ENCODE measurements at places on chromosomes 4 and X. TPM values are rescaled to one million over a fixed set of nuclear protein-coding genes. Genes with fewer than 3 reads are reported as not detected.

GRCh38 chr4:116942315-116942714 lies 143.1 kb downstream of the TRAM1L1 start:
- no peak for DNase-seq

GRCh38 chr4:2924765-2925301 lies 38.4 kb downstream of the NOP14 start:
- DNase-seq = peak; percentile 29

GRCh38 chr4:122512430-122512829 lies 55.9 kb upstream of the IL2 start:
- DNase-seq = no peak

GABRQ gene
- polyA plus RNA-seq = not detected

DNA sequence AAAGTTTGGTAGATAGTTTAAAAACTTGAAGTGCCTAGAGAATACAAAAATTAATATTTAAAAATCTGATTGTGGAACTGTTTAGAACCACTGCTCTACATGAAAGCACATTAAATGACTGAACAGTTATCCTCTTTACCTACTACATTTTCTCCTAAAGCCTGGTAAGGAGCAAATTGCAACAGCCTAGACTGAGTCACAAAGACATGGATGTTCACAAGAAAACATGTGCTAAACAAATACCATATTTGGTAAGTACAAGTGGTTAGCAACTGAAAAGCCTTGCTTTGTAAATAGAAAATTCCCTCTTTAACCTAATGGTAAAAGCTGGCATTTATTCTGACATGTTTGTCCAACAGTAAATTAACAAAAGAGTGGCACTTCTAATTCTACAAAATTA lies 203.1 kb downstream of the FBXO8 start:
- DNase-seq = no peak

- no peak for DNase-seq
Observed at GRCh38 chr4:107131295-107131694, 95.2 kb upstream of the DKK2 start.

DNA sequence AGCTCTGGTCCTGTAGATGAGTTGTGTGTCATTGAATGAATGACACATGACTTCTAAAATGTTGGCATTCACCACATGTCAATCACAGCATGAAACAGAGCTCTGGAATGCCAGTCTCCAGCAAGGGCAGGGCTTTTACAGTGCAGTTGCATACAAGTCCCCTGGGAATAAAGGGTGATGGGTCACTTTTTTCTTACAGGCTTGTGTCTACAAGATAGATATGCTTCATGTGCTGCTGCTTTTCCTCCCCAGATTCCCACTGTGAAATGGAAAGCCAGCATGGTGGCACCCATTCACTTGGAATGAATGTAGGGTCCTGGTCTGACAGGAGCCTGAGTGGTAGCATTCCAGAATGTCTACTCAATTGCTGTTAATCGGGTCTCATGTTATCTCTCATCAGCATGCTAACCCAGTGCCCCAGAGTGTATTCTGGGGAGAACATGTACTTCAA lies 159.1 kb upstream of the KIT start:
- DNase-seq = no peak

- DNase-seq = no peak
Observed at GRCh38 chr4:85474356-85474755, 594 bp upstream of the ARHGAP24 start.

- no peak for DNase-seq
Observed at GRCh38 chr4:13851085-13851940, 223.8 kb upstream of the BOD1L1 start.

DNA sequence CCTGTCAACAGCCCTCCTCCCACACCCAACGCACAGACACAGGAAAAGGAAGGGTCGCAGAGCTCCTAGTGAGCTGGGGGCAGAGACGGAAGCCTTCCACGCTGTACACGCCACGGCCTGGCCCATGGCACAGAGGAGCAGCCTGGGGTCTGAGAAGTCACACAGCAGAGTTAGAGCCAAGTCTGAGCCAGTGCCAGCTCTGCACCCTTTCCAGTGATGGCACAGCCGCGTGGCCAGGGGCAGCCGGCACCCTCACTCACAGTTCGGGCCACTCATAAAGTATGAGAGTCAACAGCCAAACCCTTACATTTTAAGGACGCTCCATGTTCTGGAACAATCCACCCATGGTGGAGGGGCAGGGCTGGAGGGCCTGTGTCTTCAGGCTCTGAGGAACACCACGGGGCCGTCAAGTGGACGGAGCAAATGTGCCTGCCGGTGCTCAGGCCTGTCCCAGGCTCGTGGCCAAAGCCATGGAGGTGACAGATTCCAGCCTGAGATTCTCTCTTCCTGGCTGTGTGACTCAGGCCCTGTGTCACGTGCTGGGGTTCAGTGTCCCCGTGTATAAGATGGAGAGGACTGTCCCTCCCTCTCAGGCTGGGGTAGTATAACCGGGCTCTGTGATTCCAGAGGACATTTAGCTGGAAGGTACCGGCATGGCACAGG lies 91.2 kb downstream of the ABLIM2 start:
- DNase-seq = no peak

PDK3 gene
- 48.3 TPM for polyA plus RNA-seq

DNA sequence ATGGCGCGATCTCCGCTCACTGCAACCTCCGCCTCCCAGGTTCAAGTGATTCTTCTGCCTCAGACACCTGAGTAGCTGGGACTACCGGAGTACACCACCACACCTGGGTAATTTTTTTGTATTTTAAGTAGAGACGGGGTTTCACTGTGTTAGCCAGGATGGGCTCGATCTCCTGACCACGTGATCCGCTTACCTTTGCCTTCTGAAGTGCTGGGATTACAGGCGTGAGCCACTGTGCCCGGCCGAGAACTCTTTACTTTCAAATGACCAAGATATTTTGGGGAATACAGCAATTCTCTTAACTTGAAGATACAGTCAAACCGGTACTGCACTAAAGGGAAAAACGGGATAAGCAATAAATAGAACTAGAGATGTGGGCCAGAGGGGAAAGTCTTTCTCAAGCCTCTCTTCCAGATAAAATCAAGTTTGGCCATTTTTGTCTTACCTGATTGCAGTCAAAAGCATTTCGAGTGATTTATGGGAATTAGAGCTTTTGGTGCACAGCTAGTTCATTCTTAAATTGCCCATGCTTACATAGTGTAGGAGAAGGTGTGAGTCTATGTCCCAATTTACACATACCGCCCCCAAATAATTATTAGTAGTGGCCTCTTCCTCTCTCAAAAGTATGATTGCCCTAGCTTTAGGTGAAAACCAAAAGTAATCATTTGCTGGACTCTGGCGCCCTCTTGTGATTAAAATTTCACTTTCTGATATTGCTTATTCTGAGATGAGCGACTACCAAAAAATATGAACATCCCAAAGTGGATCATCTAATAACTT lies 53.2 kb upstream of the ABCG2 start:
- DNase-seq = peak; percentile 28

PRSS12 gene
- polyA plus RNA-seq = not detected

- DNase-seq = no peak
Observed at GRCh38 chr4:1682860-1683259, 1.3 kb downstream of the FAM53A start.

DNA sequence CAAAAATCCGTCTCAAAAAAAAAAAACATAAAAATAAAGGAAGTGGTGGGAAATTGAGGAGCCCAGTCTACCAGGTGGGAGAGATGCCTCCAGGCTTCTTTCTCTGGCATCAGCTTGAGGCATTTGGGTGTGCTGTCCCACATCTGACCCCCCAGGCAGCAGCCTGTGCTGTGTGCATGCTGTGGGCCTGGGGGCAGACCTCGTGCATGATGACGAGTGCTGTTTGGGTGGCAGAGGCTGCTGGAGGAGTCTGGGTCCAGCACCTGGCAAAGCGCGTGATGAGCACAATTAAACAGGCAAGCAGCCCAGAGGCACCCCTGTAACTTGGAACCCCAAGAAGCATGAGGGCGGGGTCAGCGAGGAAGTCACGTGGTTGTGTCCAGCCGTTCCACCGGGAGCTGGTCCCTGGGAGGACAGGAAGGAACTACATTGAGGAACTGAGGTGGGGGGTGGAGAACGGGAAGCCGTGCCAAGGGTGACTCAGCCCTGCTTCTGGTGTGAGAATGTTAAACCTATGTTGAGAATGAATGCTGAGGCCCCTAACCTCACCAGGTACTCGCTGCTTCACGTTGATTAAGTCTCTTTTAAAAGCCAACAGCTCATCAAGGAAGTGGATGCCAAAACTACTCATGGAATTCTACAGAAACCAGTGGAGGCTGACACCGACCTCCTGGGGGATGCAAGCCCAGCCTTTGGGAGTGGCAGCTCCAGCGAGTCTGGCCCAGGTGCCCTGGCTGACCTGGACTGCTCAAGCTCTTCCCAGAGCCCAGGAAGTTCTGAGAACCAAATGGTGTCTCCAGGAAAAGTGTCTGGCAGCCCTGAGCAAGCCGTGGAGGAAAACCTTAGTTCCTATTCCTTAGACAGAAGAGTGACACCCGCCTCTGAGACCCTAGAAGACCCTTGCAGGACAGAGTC lies 6.1 kb downstream of the TACC3 start:
- peak; percentile 41 for DNase-seq

DNA sequence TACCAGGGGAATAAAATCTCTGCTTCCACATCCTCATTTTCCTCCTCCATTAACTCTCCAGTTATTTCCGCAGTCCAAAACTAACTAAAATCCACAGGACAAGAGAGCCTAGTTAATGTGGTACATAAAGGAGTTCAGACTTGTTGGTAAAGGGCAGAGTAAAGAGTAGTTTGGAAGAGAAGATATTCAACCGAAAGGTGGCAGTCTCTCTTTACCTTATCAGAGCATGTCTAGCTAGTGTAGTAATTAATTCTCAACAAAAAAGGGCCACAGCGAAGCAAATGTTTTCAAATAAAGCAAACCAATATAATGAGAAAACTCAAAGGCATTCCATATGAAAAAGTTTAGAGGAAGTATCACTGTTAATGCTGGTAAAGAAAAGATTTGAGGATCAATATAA lies 286.5 kb downstream of the GLUD2 start:
- DNase-seq = no peak

ALAS2 gene
- not detected for polyA plus RNA-seq

- no peak for DNase-seq
Observed at GRCh38 chrX:13285693-13286092, 34.2 kb downstream of the ATXN3L start.

FGF16 gene
- polyA plus RNA-seq = not detected

EMCN gene
- not detected for polyA plus RNA-seq

GRCh38 chr4:8053688-8054449 lies 104.7 kb downstream of the ABLIM2 start:
- no peak for DNase-seq

MAOA gene
- 4.4 TPM for polyA plus RNA-seq

DTHD1 gene
- 5.9 TPM for polyA plus RNA-seq

TLR6 gene
- 1.3 TPM for polyA plus RNA-seq

DNA sequence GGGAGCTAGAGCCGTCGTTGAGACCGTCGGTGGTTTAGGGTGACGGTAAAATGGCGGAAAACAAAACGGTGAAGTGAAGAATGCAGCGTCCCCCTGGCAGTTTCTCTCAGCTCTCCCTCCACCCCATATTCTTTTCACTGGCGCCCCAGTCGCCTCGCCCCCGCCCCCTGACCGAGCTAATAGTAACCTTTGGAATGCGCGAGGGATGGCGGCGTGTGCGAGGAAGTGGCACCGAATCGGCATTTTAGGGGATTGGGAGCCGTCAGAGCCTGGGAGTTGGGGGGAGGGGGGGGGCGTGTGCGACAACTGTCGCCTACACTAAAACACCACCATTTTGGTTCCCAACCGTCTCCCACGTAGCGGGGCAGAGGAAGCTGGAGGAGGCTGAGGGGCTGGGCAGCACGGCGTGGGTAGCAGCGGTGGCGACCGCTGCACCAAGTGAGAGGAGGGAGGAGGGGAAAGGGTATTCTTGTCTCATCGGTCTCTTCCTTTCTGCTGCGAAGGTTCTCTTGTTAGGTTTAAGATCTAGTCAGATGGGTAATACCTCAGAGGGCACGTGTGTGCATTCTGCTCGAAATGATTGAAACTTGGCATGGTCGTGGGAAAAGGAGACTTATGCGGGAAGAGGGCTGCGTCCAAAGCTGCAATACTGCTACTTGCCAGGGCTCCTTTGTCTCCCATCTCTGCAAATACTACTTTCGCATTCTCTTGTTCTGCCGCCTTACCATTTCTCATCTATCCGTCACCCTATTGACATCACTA lies 840 bp downstream of the ZNF711 start:
- DNase-seq = no peak

SLIT2 gene
- polyA plus RNA-seq = not detected

DRD5 gene
- polyA plus RNA-seq = not detected

DNA sequence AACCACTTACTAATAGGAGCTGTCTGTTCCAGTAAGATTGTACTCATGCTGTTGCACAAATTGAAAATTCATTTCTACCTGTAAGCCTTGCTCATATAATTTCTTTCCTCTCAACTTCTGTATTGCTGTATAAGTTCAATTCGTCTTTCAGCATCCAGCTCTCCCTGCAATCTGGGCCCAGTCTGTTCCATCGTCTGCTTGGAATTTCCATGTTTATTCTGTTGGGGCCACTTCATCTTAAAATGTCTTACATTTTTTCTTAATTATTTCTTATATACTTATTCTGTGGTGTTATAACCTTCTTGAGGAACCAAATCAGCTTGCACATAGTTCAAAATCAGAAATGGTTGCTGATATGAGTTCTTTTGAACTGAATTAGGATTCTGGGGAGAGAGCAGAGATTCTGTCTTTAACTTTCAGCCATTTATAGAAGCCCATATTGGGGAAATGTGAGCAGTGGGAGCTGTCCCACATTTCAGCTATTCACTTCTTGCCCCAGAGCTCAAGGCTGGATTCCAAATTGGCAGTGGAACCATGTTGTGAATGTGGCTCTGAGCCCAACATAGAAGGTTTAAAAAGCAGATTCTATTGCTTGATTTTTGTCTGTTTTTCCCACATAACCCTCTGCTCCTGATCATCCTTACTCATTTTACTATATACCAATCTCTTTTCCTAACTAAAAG lies 291.9 kb downstream of the BMPR1B start:
- DNase-seq = no peak

CSAG2 gene
- not detected for polyA plus RNA-seq

- no peak for DNase-seq
Observed at GRCh38 chr4:121693886-121694285, 2.9 kb downstream of the ANXA5 start.

P2RY4 gene
- polyA plus RNA-seq = not detected

DNA sequence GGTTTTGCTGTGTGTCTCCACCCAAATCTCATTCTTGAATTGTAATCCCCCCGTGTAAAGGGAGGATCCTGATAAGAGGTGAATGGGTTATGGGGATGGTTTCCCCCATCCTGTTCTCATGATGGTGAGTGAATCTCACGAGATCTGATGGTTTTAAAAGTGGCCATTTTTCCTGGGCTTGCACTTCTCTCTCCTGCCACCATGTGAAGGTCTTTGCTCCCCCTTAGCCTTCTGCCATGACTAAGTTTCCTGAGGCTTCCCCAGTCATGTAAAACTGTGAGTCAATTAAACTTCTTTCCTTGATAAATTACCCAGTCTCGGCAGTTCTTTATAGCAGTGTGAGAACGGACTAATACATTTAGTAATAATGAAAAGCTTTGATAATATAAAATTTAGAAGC lies 46.9 kb downstream of the ANTXR2 start:
- no peak for DNase-seq

STARD8 gene
- not detected for polyA plus RNA-seq

GRCh38 chr4:38805530-38806145 lies 1.0 kb upstream of the TLR1 start:
- DNase-seq = no peak

GRCh38 chrX:154401918-154402621 lies 3.9 kb downstream of the RPL10 start:
- no peak for DNase-seq

GRCh38 chr4:19944251-19944650 lies 307.5 kb upstream of the SLIT2 start:
- no peak for DNase-seq

LAP3 gene
- 49.6 TPM for polyA plus RNA-seq

- DNase-seq = no peak
Observed at GRCh38 chr4:6464842-6465588, 7.4 kb downstream of the PPP2R2C start.

ZNF182 gene
- 6.5 TPM for polyA plus RNA-seq

JCHAIN gene
- not detected for polyA plus RNA-seq

All from CD8-positive, alpha-beta memory T cell (primary cell).